Panc1 (cell line): ENCODE measurements at places on chromosomes 2 and 18.

GRCh38 chr2:54176577-54176976, 61.2 kb downstream of the ACYP2 start:
- no peak for DNase-seq

DNA sequence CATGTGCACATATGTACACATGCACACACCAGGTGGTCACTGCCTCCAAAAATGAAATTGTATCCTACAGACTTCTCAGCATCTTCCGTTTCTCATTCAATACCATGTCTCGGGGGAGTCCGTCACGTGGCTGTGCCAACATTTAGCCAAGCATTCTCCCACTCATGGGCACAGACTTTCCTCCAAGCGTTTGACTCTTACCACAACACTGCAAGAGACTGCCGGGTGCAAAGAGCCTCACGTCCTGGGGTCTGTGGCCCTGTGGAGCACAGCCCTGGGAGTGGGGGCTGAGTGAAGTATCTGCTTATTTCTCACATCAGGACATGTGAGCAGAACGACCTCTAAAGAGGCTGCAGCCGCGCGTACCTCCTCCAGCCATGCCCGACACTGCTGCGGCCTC, 28.0 kb downstream of the HDAC4 start:
- DNase-seq, result no peak

DNA sequence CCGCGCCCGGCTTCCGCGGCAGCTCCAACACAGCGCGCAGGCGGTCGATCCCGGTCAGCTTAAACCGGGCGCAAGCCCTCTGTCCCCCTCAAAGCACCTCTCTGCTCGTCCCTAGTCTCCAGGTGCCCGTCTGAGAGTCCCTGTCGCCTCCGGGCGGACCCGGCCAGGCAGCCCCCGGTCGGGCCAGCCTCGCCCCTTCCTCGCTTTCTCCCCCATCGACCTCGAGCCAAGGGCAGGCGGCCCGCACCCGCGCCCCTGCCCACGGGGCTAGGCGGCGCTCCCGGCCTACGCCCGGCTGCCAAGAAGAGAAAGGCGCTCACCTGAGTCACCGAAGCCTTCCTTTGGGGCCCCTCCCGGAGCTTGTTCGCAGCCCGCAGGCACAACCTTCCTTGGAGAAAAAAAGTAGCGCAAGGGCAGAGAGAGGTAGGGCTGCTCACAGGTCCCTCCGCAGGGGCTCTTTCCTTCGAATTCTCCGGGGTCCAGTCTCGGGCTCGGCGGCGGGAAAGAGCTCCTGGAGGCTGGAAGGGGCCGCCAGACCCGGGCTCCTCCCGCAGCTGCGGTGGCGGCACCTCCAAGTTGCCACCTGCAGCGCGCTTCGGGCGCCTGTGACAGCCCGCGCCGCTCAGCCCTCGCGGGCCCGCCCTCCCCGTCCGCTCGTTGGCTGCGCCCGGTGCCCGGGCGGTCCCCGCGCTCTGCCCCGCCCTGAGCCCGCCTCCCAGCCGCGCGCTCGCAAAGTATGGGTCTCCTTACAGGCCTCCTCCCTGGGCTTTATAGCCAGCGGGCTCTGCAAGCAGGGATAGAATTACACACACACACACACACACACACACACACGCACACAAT, 86.5 kb upstream of the EPB41L3 start:
- DNase-seq, result no peak

DNA sequence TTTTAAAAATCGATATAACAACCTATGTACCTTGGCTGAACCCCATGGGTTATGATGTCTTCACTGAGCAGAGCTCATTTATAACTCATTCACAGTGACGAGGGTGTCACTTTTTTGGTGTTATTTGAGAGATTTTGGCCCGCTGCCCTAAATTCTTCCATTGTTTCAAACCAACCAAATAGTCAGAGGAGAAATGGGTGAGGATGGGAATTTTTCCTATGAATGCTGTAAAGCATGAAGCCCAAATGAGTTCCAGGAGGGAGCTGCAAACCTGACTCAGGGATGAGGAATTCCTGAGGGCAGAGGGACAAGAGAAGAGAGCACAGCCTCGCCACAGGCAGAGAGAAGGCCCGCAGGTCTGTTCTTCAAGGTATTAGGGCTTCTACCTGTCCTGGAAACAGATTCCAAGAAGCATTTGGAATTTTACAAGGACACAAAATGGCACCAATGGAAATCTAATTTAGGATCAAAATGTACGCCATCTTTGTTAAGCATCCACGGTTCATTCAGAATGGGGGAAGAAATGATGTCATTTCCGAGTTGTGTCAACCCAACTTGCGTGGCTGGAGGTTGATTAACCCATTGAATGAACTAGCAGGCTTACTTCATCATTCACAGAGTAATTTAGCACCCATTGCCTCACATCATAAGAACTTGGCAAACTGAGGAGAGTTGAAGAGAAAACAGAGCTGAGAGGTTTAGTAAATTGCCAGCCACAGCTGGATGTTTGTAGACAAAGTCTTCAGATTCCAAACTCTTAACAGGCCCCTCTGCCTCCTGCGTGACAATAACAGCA, 133.5 kb downstream of the LAMA3 start:
- no peak for DNase-seq

GRCh38 chr2:85661139-85661858, 6.7 kb downstream of the SFTPB start:
- no peak for DNase-seq

GRCh38 chr2:110101280-110101844, 14.3 kb downstream of the MALL start:
- peak; percentile 95 for DNase-seq

- DNase-seq, result no peak
Observed at GRCh38 chr18:1665079-1665478, 760.4 kb downstream of the ADCYAP1 start.

- no peak for DNase-seq
Observed at GRCh38 chr2:62723253-62723652, 17.7 kb downstream of the EHBP1 start.

- DNase-seq, result peak; percentile 8
Observed at GRCh38 chr2:159921752-159922404, 123.9 kb upstream of the CD302 start.

DNA sequence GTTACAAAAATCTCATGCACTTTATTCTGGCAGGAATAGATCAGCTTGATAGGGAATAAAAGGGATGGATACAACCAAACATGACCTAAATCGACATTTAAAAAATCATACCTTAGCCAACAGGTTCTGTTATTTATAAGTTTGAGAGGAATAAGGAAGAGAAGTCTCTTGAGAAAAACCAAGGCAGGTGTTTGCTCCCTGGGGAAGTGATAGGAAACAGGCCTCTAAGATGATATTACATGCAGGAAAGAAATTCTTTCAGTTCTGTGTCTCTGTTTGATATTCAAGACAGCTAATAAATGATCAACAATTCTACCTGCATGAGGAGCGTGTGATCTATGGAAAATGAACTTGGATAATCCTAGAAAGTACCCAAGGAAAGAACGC, 184.8 kb upstream of the ZEB2 start:
- no peak for DNase-seq

- no peak for DNase-seq
Observed at GRCh38 chr18:76978616-76979015, 154.0 kb downstream of the MBP start.

GRCh38 chr2:169361706-169362117, 622 bp downstream of the LRP2 start:
- no peak for DNase-seq
